T-helper 2 cell treated with Interferon-gamma antibody and Interleukin-4, amounts not matched to agents 100 ng/mL and 5 ng/mL, for 36 hours (primary cell): ENCODE measurements at places on chromosomes 4 and X. TPM values are rescaled to one million over a fixed set of nuclear protein-coding genes. Genes with fewer than 3 reads are reported as not detected.

The MID1 gene
- 0.23 and 0.25 TPM in 2 replicates for total RNA-seq

The USP17L22 gene
- not detected in 2 replicates for total RNA-seq

The SASH3 gene
- 199 and 210 TPM in 2 replicates for total RNA-seq

The IL21 gene
- total RNA-seq = 0.50 and 0.66 TPM in 2 replicates

The POU3F4 gene
- not detected in 2 replicates for total RNA-seq

The FAM156A gene
- total RNA-seq = 18.2 and 19.6 TPM in 2 replicates

The TEX11 gene
- not detected in 2 replicates for total RNA-seq

The SOX3 gene
- not detected in 2 replicates for total RNA-seq

The ARMCX1 gene
- 0.41 and 0.64 TPM in 2 replicates for total RNA-seq

The CORIN gene
- not detected in 2 replicates for total RNA-seq

The RASGEF1B gene
- 0.57 and 1.1 TPM in 2 replicates for total RNA-seq

The ING2 gene
- total RNA-seq = 8.8 and 11.0 TPM in 2 replicates

The KLF8 gene
- total RNA-seq = 19.6 and 21.3 TPM in 2 replicates

The NUDT6 gene
- 8.1 and 9.2 TPM in 2 replicates for total RNA-seq

The NR0B1 gene
- not detected in 2 replicates for total RNA-seq

The SHISA3 gene
- 0.18 and 0.23 TPM in 2 replicates for total RNA-seq

The ZFP42 gene
- total RNA-seq = 0.11 TPM in 1 of 2 replicates, not detected in the other

The RPS6KA6 gene
- total RNA-seq = 0.05 TPM in 1 of 2 replicates, not detected in the other

The TEC gene
- 0.73 and 1.1 TPM in 2 replicates for total RNA-seq

The PPARGC1A gene
- not detected in 2 replicates for total RNA-seq

The ZCCHC18 gene
- 0.20 and 0.48 TPM in 2 replicates for total RNA-seq

The SFRP2 gene
- not detected in 2 replicates for total RNA-seq

The CLCN4 gene
- total RNA-seq = 0.05 TPM in 1 of 2 replicates, not detected in the other

The F9 gene
- total RNA-seq = not detected in 2 replicates

The TLR2 gene
- 3.9 and 4.5 TPM in 2 replicates for total RNA-seq

The PABPC1L2A gene
- total RNA-seq = not detected in 2 replicates

The CXCL10 gene
- total RNA-seq = 0.77 and 1.4 TPM in 2 replicates

The MAGEB1 gene
- total RNA-seq = not detected in 2 replicates

The MTNR1A gene
- total RNA-seq = not detected in 2 replicates

The ADGRG2 gene
- not detected in 2 replicates for total RNA-seq

The PTCHD1 gene
- total RNA-seq = not detected in 2 replicates

The GPR143 gene
- total RNA-seq = not detected in 2 replicates

The TRIML2 gene
- not detected in 2 replicates for total RNA-seq

The LEF1 gene
- 173 and 175 TPM in 2 replicates for total RNA-seq

The DMD gene
- 0.16 and 0.64 TPM in 2 replicates for total RNA-seq

The ATRX gene
- 75.0 and 79.2 TPM in 2 replicates for total RNA-seq

The GAGE12F gene
- total RNA-seq = not detected in 2 replicates

The CT45A1 gene
- not detected in 2 replicates for total RNA-seq

The SGCB gene
- total RNA-seq = 16.1 and 17.7 TPM in 2 replicates

The GEMIN8 gene
- 13.4 and 14.5 TPM in 2 replicates for total RNA-seq

The ASB11 gene
- not detected in 2 replicates for total RNA-seq

The C4orf51 gene
- total RNA-seq = not detected in 2 replicates

The PPP1R3F gene
- total RNA-seq = 14.8 and 16.1 TPM in 2 replicates

The SSX2 gene
- total RNA-seq = not detected in 2 replicates

The OPHN1 gene
- total RNA-seq = 0.25 and 0.27 TPM in 2 replicates

The FABP2 gene
- not detected in 2 replicates for total RNA-seq

The SRPK3 gene
- not detected in 2 replicates for total RNA-seq

The PPEF2 gene
- total RNA-seq = 0.07 and 0.52 TPM in 2 replicates

The HTRA3 gene
- not detected in 2 replicates for total RNA-seq

The CTAG2 gene
- total RNA-seq = not detected in 2 replicates

The FAM50A gene
- total RNA-seq = 65.3 and 74.3 TPM in 2 replicates
